ENCODE measurements at places on chromosomes 1 and 21.
A peak's percentile ranks its signal among the peaks of the same experiment; 100 is the strongest.

GRCh38 chr1:88731475-88732269, 47.6 kb downstream of the PKN2 start:
- DNase-seq, result peak; percentile 82

DNA sequence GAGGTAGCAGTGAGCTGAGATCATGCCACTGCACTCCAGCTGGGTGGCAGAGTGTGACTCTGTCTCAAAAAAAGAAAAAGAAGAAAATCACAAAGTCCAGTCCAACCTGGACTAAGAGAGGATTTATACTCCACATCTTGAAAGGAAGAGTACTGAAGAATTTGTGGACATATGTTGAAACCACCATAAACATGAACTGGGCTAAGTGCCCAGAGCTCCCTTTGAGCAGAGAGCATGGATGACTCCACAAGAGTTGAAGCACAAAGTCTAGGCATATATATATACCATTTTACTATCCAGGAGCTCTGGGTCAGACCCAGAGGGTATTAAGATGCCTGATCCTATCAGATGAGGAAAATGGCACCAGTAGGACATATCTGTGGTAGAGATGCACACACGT, 86.6 kb downstream of the OMA1 start:
- DNase-seq, result no peak

GRCh38 chr1:186178426-186179043, 196.5 kb downstream of the TPR start:
- DNase-seq, result no peak

DNA sequence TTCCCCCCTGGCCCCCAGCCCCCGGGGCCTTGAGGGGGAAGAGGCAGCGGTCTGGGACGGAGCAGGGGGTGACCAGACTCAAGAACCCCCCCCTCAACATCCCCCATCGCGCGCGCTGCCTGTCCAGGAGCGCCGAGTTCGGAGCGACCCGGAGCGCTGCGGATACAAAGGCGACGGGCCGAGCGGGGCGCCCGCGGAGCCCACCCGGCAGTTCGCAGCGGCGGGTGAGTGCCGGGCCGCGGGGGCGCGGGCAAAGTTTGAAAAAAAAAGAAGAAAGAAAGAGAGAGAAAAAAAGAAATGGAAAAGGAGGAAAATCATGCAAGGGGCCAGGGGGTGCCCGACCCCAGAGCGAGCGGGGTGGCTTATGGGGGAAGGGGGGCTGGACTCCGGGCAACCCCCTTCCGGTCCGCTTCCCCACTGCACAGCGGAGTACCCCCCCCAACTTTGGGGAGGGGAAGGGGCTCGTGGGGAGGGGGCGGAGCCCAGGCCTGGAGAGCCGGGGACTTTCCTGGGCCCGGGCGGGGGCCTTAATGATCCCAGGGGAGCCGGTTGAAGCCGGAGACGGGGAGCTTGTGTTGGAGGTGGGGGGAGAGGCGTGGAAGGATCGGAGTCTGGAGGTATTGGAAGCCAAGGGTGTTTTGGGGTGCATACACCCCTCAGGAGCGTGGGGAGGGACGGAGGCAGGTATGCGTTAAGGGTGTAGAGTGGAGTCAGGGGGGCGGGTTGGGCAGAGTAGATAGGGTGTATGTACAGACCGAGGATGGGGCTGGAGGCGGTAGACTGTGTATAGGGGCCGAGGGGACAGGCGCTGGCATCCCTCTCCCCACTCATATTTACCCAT, 502 bp downstream of the VANGL2 start:
- DNase-seq, result no peak

DNA sequence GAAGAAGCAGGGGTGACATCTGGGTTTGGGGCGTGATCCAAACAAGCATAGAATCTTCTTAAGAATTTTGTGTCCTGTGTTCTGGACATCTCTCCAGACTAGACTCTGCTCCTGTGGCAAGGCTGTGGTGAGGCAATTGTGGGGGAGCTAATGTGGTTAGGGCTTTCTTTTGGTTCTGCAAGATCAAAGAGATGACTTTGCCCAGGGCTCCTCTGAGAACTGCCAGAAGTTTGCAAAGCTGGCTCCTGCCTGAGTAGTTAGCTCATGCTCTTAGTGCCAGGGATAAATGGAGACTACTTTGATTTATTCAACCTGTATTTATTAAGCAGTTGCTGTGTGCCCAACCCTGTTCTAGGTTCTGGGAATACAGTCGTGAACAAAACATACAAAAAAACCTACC, 34.0 kb upstream of the CRNN start:
- DNase-seq, result no peak

GRCh38 chr1:184810735-184811343, 56.2 kb upstream of the EDEM3 start:
- DNase-seq, result no peak

- DNase-seq, result no peak
Measured at GRCh38 chr1:200292699-200293098, 117.1 kb downstream of the ZNF281 start.

DNA sequence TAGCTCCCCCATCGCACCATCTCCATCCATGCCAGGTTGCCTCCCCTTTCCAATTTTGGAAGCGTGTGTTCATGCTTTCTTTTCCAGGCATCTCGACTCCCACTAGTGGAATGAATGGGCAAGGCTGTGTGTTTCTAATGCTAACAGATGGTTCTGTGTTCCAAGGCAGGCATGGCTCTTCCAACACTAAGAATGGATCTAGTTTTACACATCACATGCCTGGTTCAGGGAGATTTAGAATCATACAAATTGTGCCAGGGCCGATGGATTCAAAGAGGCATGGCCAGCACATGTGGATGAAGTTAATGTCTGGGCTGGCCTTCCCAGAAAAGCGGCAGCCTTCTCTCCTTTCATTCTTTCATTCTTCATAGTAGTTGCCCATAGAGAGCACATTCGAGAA, 438.7 kb downstream of the PRDM2 start:
- DNase-seq, result no peak

- peak; percentile 39 for DNase-seq
Measured at GRCh38 chr1:222171005-222171404, 376.9 kb downstream of the HHIPL2 start.

GRCh38 chr1:56774067-56774609, 45.1 kb downstream of the FYB2 start:
- no peak for DNase-seq

DNA sequence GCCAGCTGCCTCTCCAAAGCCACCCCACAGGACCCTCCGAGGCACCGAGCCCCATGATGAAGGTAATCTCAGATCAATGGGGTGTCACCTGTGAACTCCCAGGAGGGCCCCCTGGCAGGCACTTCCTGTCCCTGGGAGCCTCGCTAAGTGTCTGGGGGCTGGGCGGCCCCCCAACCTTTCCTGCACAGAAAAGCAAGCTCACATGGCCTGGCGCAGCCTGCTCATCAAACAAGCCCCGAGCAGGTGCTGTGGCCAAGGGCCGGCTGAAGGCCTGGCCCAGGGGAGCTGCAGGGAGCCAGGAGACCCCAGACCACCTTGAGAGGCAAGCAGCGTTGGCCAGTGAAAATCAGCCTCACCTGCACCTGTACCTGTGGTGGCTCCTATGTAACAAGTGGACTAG, 2.9 kb downstream of the RIPK4 start:
- DNase-seq, result no peak

DNA sequence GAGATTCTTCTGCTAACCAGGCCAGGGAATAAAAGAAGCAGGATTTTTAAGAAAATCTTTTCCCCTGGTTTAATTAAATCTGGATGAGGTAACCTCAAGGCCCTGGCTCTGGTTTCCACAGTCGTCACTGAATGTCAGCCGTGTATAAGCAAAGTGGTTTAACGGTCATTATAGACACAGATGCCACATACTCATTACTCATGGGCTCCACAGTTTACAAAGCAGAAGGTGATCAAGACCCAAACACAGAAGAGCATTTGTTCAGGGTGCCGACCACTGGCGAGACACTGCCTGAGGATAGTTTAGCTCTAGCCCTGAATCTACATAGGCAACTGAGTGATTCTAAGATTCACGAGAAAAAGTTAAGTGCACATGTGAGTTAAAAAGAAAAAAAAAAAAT, 27.8 kb upstream of the RAP1GAP start:
- DNase-seq, result no peak

GRCh38 chr1:218945050-218945449, 228.6 kb upstream of the LYPLAL1 start:
- DNase-seq, result no peak

- no peak for DNase-seq
Measured at GRCh38 chr1:206495011-206495461, 12.3 kb upstream of the RASSF5 start.

GRCh38 chr1:58434181-58434580, 112.3 kb downstream of the OMA1 start:
- no peak for DNase-seq

- no peak for DNase-seq
Measured at GRCh38 chr1:16168622-16169360, 12.9 kb upstream of the EPHA2 start.

GRCh38 chr21:41479686-41480085, 28.3 kb downstream of the TMPRSS2 start:
- DNase-seq, result no peak

GRCh38 chr1:235888119-235888643, 21.5 kb upstream of the LYST start:
- DNase-seq, result no peak

DNA sequence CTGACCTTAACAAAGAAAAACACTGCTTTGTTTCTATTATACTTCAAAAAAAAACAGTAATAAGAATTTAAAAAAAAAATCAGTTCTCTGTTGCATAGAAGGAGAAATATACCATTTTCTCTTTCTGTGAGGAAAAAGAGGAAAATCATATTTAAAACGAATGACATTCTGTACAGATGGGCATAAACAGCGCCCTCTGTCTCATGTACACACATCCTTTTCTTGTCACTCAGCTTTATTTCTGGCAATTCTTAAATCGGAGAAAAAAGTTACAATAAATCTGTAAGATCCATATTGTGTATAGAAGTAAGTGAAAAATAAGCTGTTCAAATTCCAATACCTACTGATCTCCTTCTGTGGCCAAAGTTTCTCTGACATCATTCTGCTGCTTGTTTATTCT, 245.4 kb downstream of the SMYD3 start:
- DNase-seq, result no peak

DNA sequence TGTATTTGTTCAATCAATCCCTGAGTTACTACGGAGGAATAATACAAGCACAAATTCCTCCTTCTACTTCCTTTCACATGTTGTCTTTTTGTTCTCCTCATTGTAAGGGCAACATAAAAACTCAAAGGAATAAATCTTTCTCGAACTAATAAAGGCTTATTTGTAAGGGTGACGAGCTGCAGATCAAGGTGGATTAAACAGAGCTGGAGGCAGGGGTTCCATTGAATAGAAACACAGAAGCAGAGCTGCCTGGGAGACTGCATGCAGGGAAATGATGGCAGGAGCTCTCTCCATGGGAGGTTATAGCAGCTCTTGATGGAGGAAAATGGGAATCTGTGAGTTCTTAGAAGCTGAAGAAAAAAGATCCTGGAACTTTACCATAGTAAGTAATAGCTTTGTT, 160.2 kb downstream of the CYYR1 start:
- DNase-seq, result no peak

DNA sequence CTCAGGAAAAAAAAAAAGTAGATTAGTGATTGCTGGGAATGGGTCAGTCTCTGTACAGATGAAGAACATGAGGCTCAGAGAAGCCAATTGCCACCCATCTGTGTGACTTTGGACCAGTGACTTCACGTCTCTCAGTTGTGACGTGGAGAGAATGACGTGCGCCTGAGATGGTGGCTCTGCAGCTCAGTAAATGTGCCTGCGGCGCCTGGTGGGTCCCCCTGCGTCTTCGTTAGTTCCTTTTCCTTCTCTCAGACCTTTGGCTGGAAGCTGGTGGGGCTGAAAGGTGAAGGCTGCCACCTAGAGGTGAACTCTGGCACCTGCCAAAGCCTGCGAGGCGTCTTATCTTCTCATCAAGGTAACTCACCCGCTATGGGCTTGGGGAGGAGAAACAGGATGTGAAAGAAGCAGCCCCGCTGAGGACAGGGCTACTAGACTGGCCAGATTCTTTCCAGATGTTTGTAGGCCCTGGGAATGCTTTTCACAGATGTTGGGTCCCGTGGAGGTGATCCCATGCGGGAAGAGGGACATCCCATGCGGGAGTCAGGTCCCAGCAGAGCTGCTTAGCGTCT, 8.7 kb upstream of the E2F2 start:
- peak; percentile 89 for DNase-seq
